Caco-2 (cell line): ENCODE measurements at places on chromosomes 2 and 18. TPM values are rescaled to one million over a fixed set of nuclear protein-coding genes. Genes with fewer than 3 reads are reported as not detected.
A peak's percentile ranks its signal among the peaks of the same experiment; 100 is the strongest.

The RNF144A gene
- 1.6 and 3.0 TPM in 2 replicates for total RNA-seq

The CTAGE1 gene
- total RNA-seq: not detected in 2 replicates

The RGPD3 gene
- total RNA-seq: 0.14 and 0.27 TPM in 2 replicates

The ALKAL2 gene
- not detected in 2 replicates for total RNA-seq

The STON1 gene
- 1.5 and 1.8 TPM in 2 replicates for total RNA-seq

- peaks cover 18% of the 10 kb centered on the region for H3K4me1 ChIP-seq
- no peak for DNase-seq
- H3K27ac ChIP-seq: peak overlapping the region; percentile 68
- no peaks in the 10 kb centered on the region for H3K36me3 ChIP-seq
- no peak overlapping the region for H3K4me3 ChIP-seq
Measured at GRCh38 chr18:51235009-51235789, 37.7 kb upstream of the MEX3C start.

GRCh38 chr18:56627991-56628390 lies 10.4 kb downstream of the TXNL1 start:
- no peak for DNase-seq
- no peaks in the 10 kb centered on the region for H3K4me1 ChIP-seq
- H3K27me3 ChIP-seq: no peaks in the 10 kb centered on the region
- H3K36me3 ChIP-seq: no peaks in the 10 kb centered on the region

DNA sequence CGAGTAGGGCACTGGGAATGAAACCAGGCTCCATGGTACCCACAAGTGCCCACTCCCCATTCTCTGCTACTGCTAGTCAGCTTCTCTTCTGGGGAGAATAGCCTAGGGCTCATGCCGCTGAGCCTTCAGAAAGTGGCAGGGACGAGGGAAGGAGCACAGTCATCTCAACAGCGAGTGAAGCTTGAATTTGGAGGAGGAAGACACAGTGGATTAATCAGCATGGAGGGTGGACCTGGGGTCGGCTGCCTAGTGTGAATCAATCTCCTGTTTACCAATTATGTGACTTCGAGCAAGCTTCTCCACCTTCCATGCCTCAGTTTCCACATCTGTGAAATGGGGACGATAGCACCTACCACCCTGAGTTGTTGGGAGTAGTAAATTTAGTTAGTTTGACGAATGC lies 157.0 kb downstream of the SEPTIN10 start:
- H3K27ac ChIP-seq: no peak overlapping the region
- no peaks in the 10 kb centered on the region for H3K4me1 ChIP-seq
- no peaks in the 10 kb centered on the region for H3K36me3 ChIP-seq
- H3K4me3 ChIP-seq: no peak overlapping the region

DNA sequence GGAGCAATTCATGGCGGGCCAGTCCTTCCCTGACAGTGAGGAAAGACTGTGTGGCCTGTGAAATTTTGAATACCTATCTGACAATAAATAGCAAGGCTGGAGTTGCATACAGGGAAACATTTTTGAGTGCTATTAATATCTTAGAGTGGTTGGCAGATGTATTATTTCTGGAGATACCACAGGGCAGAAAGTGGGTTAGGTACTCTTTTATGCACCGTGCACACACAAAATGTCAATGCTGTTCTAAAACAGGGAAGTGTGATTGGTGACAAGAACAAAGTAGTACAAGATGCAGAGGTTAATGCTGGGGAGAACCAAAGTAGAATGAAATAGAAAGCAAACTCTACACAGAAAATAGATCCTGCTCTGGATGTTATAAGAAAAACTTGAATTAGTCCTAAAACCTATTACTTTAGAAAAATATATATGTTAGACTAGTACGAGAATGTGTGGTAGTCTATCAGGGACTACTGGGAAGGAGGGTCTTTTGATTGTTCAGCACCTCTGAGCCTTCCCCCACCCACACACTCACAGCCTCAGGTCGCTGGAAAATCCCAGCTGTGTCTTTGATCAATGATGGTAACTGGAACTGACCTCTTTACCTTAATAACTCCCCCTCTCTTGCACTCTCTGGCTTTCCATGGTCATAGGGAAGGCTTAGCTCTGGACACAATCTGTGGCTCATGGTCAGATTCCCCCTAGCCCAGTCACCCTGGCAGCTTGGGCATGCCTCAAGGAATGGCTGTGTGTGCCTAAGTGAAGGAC lies 58.2 kb downstream of the SERPINB8 start:
- no peak overlapping the region for H3K4me3 ChIP-seq
- H3K36me3 ChIP-seq: no peaks in the 10 kb centered on the region
- H3K27ac ChIP-seq: no peak overlapping the region
- DNase-seq: no peak

DNA sequence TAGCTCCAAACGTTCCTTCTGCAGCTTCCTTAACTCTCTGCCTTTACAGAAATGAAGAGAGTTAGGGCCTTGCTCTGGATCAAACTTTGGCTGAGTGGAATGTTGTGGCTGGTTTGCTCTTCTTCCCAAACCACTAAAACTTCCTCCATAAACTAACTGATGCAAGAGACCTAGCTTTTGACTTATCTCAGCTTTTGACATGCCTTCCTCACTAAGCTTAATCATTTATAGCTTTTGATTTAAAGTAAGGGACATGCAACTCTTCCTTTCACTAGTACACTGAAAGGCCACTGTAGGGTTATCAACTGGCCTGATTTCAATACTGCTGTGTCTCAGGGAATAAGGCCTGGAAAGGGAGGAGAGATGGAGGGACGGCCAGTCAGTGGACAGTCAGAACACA lies 8.3 kb downstream of the PXDN start:
- no peaks in the 10 kb centered on the region for H3K27me3 ChIP-seq
- H3K4me3 ChIP-seq: no peak overlapping the region
- peak overlapping the region; percentile 64 for H3K27ac ChIP-seq
- H3K4me1 ChIP-seq: peaks cover 16% of the 10 kb centered on the region
- peak; percentile 1 for DNase-seq

DNA sequence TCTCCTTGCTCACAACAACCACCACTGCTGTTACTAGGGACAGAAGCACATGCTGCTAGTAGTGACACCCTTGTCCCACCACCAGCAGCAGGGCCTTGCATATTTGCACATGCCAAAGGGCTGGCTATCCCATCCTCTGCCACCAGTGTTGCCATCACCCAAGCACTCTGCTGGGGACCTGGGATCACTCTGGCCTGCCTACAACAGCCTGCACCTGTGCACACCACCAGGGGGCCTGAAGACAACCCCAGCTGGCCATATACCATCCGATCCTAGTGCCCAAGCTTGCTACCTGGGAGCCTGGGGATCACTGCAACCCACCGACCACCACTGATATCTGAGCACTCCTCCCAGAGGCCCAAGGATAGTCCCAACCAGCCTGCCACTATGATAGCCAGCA lies 99.9 kb upstream of the FANCL start:
- no peaks in the 10 kb centered on the region for H3K27me3 ChIP-seq
- DNase-seq: peak; percentile 7
- peaks cover 4% of the 10 kb centered on the region; the same call in 1 of the 2 replicates for H3K4me1 ChIP-seq
- H3K4me3 ChIP-seq: no peak overlapping the region

- no peak overlapping the region for H3K4me3 ChIP-seq
- H3K27me3 ChIP-seq: no peaks in the 10 kb centered on the region
- no peaks in the 10 kb centered on the region for H3K36me3 ChIP-seq
- DNase-seq: no peak
Measured at GRCh38 chr2:100417711-100418124, 250 bp upstream of the CHST10 start.

GRCh38 chr2:69893684-69894551 lies at the start of gene SNRNP27:
TSS of gene SNRNP27 (plus strand) at chr2:69893956. CDS start at chr2:69893985, 29 bp downstream.
- H3K36me3 ChIP-seq: no peaks in the 10 kb centered on the region
- H3K27ac ChIP-seq: peak within 1 kb of the TSS; percentile 93
- DNase-seq: peak; percentile 77
- no peaks in the 10 kb centered on the region for H3K27me3 ChIP-seq
- no peaks in the 10 kb centered on the region; the same call in 1 of the 2 replicates for H3K4me1 ChIP-seq

DNA sequence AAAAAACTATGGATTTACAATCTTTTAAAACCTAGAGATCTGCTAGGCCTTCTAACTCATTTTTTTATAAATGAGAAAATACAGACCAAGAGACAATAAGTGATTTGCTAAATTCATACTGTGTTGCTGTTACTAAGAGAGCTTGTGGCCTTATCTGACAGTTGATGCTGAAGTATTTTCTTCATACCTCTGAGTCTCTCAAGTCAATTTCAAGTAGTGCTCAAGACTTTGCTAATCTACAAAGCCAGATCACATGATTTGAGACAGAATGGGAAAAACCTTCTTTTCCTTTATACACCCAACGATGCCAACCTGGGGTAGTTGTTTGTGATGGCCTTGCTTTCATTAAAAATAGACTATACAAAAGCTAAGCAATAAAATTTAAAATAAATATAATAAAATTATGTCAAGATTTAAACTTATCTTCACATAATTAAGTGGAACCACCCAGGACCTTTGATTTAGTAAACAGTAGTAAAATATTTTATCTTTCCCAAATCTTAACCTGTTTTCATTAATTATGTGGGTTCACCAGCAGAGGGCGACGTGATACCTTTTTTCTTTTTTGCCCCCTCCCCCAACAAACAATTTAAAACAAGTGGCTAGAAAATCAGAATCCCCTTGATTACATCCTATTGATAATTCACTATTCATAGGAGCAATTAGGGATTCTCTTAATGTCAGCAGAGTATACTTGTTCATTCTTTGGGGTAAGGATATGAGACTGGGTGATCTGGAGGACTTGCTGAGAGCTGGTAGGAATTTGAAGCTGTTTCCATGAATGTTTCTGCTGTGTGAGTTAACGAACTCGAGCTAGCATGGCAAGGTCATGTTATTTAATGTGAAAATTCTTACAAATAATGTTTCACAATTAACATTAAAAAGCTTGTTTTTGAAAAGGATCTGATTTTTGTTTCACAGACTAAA lies 49.6 kb upstream of the SLC5A7 start:
- no peak overlapping the region for H3K27ac ChIP-seq
- no peak overlapping the region for H3K4me3 ChIP-seq
- no peaks in the 10 kb centered on the region for H3K36me3 ChIP-seq
- DNase-seq: peak; percentile 26
- H3K4me1 ChIP-seq: no peaks in the 10 kb centered on the region
- H3K27me3 ChIP-seq: no peaks in the 10 kb centered on the region

DNA sequence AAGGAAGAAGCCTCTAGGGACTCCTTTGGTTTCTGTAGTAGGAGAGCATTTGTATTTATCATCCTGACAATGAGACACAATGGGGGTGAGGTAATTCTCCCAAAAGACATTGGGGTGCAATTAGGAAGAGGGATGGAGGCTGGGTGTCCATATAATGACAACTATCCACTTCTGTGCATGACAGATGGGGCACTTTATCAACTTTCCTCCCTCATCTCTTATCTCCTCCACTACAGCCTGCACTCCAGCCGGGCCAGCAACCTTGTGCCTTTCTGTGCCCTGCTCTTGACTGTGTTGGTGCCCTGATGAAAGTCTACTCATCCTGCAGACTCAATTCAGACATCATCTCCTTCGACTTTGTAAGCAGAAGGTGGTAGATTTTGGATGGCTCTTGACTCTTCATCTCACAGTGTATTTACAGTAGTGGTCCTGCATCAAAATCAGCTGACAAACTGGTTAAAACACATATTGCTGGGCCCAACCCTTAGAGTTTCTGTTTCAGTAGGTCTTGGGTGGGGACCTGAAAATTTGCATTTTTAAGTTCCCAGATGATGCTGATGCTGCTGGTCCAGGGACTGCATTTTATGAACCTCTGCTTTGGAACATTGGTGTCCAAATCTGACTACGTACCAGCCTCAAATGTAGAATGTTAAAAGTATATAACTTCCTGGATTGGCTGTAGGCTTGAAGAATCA lies 40.8 kb upstream of the CFAP36 start:
- no peaks in the 10 kb centered on the region for H3K36me3 ChIP-seq
- H3K27me3 ChIP-seq: no peaks in the 10 kb centered on the region
- no peak for DNase-seq
- H3K27ac ChIP-seq: no peak overlapping the region
- H3K4me1 ChIP-seq: no peaks in the 10 kb centered on the region

DNA sequence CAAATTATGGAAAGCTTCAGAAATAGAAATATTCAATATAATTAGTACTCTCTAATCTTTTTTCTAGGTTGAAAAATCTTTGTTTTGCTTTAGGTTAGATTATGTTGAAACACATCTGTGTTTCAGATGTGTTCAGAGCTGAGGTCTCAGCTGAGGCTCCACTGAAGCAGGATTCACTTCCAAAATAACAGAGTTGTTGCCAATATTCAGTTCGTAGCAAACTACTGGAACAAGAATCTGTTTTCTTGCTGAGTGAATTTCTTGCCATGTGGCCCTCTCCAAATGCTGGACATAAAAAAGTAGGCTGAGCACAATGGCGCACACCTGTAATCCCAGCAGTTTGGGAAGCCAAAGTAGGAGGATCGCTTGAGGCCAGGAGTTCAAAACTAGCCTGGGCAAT lies 8.7 kb downstream of the PHOSPHO2 start:
- no peak overlapping the region for H3K27ac ChIP-seq
- H3K27me3 ChIP-seq: no peaks in the 10 kb centered on the region
- DNase-seq: no peak
- H3K4me3 ChIP-seq: no peak overlapping the region

DNA sequence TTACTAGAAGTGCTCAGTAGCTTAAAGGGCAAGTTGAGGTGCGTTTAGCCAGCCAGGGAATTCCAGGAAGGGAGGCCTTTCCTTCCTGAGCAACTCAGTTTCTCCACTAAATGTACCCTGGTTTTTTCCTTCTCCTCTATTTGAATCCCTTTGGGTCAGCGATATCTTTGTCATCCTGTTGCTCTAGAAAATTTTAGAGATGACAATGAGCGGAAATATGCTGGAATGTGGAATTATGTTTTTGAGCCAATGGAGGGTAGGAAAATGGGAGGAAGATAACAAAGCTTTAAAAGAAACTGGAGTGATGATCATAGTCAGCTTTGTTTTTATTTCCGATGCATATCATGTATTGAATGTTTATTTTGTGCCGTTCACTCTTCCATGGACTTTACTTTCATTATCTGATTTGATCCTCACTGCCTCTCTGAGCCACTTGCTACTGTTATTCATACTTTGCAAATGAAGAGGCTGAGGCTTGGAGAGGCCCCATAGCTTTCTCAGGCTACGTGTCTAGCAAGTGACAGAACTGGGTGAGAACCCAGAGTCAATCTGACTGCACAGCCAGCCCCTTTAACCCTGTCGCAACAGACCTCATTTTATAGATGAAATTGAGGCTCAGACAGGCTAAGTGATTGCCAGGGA lies 67.3 kb downstream of the NTSR2 start:
- H3K27me3 ChIP-seq: no peaks in the 10 kb centered on the region
- H3K36me3 ChIP-seq: no peaks in the 10 kb centered on the region
- no peak overlapping the region for H3K27ac ChIP-seq
- no peaks in the 10 kb centered on the region for H3K4me1 ChIP-seq

- H3K27ac ChIP-seq: no peak overlapping the region
- no peaks in the 10 kb centered on the region for H3K36me3 ChIP-seq
- H3K4me1 ChIP-seq: no peaks in the 10 kb centered on the region
Measured at GRCh38 chr2:133992454-133992853, 261.4 kb upstream of the MGAT5 start.

- H3K27me3 ChIP-seq: no peaks in the 10 kb centered on the region
- peak; percentile 69 for DNase-seq
- peaks cover 5% of the 10 kb centered on the region; the same call in 1 of the 2 replicates for H3K4me1 ChIP-seq
- no peaks in the 10 kb centered on the region for H3K36me3 ChIP-seq
Measured at GRCh38 chr18:10131460-10132395, 217.9 kb downstream of the VAPA start.
